AG09309 (cell line): ENCODE measurements at places on chromosomes 13 and 19.

DNA sequence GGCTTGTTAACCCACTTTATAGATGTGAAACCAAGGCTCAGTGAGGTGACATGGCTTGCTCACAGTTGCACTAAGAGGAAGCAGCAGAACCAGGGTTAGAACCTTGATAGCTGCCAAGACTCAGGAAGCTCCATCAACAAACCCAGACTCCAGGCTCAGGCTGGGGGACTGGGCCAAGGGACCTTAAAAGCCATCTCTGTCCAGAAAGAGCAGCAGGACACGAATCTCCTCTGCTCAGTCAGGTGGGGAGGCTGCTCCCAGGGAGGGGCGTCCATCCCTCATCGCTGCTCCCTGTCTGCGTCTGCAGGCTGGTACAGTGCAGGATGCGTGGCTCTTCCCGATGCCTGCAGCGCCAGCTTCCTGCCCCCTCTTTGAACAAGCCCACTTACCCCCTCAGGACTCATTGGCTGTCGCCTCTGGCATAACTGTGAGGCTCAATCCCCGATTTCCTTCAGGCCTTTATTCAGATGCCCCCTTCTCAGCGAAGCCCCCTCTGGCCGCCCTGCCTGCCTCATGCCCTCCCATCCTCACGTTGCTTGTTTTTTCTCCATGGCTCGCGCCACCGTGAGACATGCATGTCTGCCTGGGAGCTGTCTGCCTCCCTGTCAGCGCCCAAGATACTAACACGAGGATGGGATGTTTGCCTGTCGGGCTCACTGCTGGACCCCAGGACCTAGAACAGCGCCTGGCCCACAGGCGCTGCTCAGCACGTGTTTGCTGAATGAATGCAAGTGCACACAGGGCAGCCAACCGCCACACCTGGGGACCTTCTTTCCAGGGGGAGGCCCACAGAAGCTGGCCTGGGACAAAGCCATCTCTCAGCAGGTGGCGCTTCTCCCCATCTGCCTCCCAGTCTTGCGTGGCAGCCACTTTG, 21.5 kb downstream of the AKT2 start:
- no peak for DNase-seq

DNA sequence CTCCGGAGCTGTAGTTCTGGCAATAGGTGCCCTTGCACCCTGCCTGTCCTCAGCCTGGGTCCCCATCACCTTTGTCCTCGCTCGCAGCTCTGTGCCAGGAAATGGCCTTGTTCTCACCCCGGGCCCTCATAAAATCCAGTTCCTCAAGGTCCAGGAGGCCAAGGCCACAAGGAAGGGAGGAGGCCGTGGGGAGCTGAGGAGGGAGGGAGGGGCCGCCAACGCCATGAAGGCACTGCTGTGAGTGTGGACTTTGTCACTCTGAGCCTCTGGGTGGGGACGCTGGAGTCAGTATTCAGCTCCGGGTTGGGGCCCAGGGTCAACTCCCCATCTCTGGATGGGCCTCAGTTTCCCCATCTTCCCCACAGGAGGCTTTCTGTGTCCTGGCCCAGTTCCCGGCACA, 9.2 kb upstream of the GNA11 start:
- DNase-seq: no peak

- peak; percentile 64 for DNase-seq
Observed at GRCh38 chr19:7534531-7535046, 928 bp upstream of the PNPLA6 start.

DNA sequence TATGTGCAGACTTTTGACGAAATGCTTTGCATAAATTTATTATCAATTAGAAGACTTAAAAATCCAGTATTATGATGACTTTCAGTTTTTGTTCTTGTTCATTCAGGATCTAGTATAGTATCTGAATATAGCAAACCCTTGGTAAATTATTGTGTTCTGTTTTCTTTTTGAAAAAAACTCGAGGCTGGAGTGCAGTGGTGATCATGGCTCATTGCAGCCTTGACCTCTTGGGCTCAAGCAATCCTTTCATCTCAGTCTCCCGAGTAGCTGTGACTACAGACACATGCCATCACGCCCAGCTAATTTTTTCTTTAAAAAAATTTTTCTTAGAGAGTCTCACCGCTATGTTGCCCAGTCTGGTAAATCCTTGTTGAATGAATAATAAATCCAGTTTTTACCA, 4.6 kb downstream of the FARP1 start:
- no peak for DNase-seq

- DNase-seq: no peak
Observed at GRCh38 chr13:20826843-20827560, 53.2 kb upstream of the EEF1AKMT1 start.

GRCh38 chr13:67087527-67087926, 142.6 kb downstream of the PCDH9 start:
- no peak for DNase-seq

DNA sequence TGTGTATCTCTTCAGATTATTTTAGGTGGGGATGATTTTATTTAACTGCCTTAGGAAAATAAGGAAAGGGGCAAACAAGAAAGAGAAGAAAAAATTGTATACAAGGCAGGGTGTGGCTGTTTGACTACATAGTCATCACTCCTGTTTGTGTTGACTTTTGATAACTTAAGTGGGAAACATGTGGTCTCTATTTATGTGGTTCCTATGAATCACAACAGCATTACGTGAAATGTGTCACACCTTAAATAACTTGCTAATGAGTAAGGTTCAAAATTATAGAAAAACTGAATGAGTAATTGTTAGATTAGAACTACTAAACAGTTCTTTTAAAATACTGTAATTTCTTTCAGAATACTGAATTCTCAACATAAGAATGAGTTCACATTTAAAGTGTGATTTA, 69.3 kb downstream of the LMO7 start:
- peak; percentile 49 for DNase-seq
